ENCODE measurements at places on chromosomes 1 and 21. TPM values are rescaled to one million over a fixed set of nuclear protein-coding genes. Genes with fewer than 3 reads are reported as not detected.

DNA sequence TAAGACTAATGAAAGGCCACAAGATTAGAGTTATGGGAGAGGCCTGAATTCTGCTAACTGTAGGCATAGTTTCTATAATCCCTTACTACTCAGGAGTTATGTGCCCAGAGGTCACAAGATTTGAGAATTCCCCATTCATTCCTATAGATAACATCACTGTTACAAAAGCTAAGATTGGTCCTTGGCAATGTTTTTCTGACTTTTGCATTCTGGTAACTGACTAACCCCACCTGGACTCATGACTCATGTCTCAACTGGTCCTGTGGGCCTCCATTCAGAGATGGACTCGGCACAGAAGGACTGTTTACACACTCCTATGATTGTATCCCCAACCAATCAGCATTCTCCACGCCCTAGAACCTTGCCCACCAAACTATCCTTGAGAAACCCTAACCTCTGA, 249.0 kb upstream of the ZP4 start:
- H3K4me3 ChIP-seq: no peak overlapping the region
- DNase-seq: no peak
- no peaks in the 10 kb centered on the region for H3K36me3 ChIP-seq
- no peak overlapping the region for H3K27ac ChIP-seq

DNA sequence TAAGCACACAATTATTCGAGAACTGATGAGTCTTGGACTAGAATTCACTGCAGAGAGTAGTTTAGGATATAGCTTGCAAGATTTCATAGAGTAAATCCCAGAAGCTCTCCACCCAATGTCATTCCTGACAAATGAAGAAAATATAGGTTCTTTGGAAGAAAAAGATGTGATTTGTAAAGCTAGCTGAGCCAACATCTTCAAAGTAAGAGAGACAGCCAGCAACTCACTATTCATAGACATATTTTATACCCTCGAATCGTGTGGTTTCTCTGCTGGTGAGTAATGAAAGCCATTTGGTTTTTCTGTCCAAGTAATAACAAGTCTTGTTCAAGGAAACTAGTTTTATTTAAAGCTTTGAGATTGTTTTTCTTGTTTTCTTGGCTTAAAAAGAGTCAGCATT, 165.7 kb upstream of the SYT6 start:
- H3K27ac ChIP-seq: no peak overlapping the region
- no peak for DNase-seq
- no peak overlapping the region for H3K4me3 ChIP-seq
- no peaks in the 10 kb centered on the region for H3K36me3 ChIP-seq
- no peaks in the 10 kb centered on the region for H3K4me1 ChIP-seq
- H3K27me3 ChIP-seq: no peaks in the 10 kb centered on the region

The KCNE1 gene
- 0.82 TPM for total RNA-seq

The RNF186 gene
- total RNA-seq: not detected

The TBX19 gene
- 1.5 TPM for total RNA-seq

- no peaks in the 10 kb centered on the region for H3K27me3 ChIP-seq
- no peaks in the 10 kb centered on the region for H3K36me3 ChIP-seq
- DNase-seq: no peak
- H3K4me1 ChIP-seq: no peaks in the 10 kb centered on the region
Measured at GRCh38 chr1:193339401-193339800, 153.0 kb upstream of the B3GALT2 start.

GRCh38 chr1:58059789-58060188, 486.7 kb downstream of the OMA1 start:
- no peaks in the 10 kb centered on the region for H3K4me1 ChIP-seq
- H3K27ac ChIP-seq: no peak overlapping the region
- no peaks in the 10 kb centered on the region for H3K27me3 ChIP-seq
- H3K4me3 ChIP-seq: no peak overlapping the region

DNA sequence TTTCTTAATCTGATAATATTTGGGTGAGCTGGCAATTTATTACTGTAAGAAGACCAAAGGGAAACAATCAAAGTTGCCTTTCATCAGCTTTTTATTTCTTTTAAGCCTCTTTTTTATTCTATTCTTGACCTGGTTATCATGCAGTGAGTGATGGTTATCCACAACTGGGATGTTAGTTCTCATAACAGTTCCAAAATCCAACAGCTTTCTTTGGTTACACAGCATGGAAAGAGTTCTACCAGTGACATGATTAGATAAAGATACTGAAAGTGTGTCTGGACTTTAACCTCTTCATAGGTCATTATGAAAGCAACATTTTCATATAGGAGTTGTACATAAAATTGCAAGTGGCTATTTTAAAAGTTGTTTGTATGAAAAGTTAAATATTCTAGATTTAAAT, 163.0 kb downstream of the SYT2 start:
- no peak overlapping the region for H3K4me3 ChIP-seq
- H3K4me1 ChIP-seq: peaks cover 19% of the 10 kb centered on the region
- H3K27me3 ChIP-seq: no peaks in the 10 kb centered on the region
- DNase-seq: no peak
- no peaks in the 10 kb centered on the region for H3K36me3 ChIP-seq

Data from esophagus squamous epithelium (tissue), 5 donors.